ENCODE measurements at places on chromosomes 1 and 21. TPM values are rescaled to one million over a fixed set of nuclear protein-coding genes. Genes with fewer than 3 reads are reported as not detected.
A peak's percentile ranks its signal among the peaks of the same experiment; 100 is the strongest.

- ATAC-seq: peak; percentile 73
These were observed 228.8 kb downstream of the TGFB2 start for GRCh38 chr1:218573925-218574324.

GRCh38 chr1:15948091-15948591, 27.8 kb downstream of the ZBTB17 start:
- ATAC-seq: no peak

DNA sequence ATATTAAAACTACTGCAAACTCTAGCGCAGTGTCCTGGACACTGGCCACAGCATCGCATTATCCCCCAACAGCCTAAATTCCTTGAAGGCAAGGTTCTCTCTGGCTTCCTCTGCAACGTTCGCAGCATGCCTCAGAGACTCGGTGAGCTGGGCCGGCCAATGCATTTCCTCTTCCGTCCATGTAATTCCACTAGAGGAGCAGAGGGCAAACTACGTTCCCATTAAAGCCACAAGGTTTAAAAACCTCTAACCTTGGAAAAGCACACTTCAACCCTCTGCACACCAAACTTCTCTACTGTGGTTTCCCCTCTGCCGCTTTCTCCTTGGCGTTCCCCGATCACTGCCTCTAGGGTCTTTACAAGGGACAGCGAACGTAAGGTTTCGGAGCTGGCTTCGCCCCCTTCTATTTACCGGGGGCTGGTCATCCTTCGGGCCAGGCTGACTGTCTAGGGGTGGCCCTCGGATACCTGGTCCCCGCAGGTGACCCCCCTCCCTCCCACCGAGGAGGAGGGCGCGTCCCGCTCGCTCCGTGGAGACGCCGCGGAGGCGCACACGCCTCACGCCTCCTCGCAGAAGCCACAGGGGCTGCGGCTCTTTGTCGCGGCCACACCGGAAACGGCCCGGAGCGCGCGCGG, 456 bp upstream of the SMYD2 start:
- peak; percentile 61 for ATAC-seq

GRCh38 chr1:66478116-66478515, 55.8 kb upstream of the SGIP1 start:
- no peak for ATAC-seq

DNA sequence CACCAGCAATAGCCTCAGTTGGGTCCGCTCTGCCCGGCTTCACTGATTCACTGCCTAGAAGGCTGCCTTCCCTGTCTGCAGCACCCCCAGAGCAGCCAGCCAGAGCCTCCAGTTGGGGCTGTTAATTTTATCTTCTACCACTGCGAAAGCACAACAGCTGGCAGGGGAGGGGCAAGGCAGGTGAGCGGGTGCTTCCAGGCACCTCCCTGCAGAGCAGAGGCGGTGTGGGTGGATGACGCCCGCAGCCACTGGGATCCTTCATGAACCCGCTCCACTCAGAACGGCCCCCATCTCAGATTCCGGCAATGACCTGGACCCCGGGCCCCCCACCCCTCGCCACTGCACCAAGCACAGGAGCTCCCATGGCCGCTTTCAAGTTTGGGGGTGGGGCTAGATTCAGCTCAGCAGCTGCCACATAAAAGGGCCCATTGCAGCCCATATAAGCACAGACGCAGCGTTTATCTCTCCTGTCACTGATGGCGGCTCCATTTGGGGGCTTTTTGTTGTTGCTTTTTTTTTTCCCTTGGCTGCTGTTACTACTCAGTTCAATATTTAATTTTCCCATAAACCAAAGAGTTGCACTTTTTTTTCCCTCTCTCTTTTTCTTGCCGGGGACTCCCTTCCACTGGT, 128.0 kb upstream of the KLHDC7A start:
- no peak for ATAC-seq

DNA sequence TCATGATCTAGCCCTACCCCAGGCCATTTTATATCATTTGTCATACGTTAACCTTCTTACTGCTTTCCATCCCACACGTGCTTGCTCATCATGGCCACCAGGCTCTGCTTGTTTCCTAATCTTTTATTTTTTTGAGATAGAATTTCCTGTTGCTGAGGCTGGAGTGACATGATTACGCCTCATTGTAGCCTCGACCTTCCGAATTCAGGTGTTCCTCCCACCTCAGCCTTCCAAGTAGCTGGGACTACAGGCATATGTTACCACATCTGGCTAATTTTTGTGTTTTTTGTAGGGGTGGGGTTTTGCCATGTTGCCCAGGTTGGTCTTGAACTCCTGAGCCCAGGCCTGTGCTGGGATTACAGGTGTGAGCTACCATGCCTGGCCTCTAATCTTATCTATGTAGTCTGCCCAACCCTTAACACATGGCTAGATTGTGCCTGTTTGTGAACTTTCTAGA, 3.3 kb downstream of the UAP1 start:
- no peak for ATAC-seq

The PADI4 gene
- not detected for total RNA-seq

GRCh38 chr21:43194303-43195120, 25.7 kb downstream of the CRYAA start:
- ATAC-seq: no peak

The SPATA21 gene
- total RNA-seq: not detected

DNA sequence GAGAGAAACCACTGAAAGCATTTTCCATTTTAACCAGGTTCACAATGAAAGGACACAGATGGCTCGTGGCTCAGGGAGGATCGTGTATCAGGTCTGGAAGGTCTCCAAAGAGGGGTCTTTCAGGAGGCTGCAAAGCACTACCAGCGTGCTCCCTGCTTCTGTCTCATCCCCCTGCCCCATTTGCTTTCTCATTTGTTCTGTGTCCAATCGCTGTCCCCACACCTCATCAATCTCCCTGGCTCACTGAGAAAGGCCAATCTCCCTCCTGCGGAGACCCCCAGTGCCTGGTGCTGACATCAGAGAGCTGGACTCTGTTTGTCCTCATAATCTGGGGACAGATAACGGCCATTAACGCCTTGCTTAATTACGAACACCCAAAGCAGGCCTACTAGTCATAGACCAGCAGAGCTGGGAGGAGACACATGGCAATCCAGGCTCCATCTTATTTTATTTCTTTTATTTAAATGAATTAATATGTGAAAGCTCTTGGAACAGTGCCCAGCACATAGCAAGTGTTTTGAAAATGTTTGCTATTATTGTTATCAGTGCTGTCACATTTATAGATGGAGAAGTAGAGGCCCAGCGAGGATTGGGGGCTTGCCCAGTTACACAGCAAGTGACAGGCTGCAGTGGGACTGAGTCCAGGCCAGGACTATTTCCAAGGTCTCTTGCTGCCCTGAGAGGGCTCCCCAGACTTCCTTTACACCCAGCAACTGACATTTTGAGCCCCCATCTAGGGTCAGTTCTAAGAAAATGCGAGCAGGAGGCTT, 341.0 kb upstream of the USP24 start:
- ATAC-seq: no peak

GRCh38 chr1:89310505-89310904, 37.8 kb upstream of the GBP5 start:
- no peak for ATAC-seq

DNA sequence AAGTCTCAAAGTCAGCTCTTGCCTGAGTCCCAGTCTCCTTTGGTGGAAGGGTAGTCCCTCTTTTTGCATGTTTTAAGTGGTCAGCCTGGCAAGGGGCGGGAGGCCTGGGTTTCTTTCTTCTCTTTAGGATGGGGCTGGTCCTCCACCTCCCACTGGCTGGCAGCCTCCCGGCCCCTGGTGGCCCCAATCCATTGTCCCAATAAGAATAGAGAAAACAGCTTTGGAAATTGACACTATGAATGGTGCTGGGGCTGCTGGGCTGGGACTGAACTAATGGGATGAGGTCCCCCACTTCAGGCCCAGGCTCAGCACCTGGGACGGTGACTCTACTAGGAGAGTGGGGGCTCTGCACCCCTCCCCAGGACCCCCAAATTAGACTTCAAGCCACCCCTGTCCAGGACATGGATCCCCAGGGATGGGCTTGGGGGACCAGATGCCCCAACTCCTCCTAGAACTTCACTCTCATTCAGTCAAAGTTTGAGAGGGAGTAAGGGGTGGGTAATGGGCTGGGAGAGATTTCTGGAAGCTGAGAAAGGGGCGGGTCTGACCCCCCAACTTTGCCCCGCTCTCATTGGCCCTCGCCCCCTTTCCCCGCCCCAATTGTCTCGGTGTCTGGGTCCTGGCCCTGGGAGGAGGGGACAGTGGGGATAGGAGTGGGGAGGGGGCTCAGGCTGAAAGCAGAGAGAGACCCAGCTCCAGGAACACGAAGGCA, 18.2 kb downstream of the SLC27A3 start:
- no peak for ATAC-seq

The KCNA10 gene
- total RNA-seq: not detected

The PGLYRP3 gene
- total RNA-seq: not detected

DNA sequence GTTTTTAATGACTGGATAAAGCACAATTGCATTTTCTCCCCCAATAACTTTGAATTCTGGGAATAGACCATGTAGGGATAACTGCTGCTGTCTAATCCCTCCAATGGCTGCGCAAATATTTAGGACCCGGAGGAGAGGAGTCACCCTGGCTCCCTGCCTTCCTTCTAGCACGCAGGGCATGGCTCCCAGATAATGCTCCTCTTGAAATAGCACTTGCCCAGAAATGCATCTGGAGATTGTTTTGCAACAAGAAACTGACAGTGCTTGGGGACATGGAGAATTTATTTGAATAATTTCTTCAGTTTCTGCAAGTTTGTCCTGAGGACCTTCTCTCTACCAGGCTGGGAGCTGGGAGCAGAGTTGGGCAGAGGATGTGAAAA, 83.5 kb downstream of the MAN1C1 start:
- ATAC-seq: peak; percentile 15

DNA sequence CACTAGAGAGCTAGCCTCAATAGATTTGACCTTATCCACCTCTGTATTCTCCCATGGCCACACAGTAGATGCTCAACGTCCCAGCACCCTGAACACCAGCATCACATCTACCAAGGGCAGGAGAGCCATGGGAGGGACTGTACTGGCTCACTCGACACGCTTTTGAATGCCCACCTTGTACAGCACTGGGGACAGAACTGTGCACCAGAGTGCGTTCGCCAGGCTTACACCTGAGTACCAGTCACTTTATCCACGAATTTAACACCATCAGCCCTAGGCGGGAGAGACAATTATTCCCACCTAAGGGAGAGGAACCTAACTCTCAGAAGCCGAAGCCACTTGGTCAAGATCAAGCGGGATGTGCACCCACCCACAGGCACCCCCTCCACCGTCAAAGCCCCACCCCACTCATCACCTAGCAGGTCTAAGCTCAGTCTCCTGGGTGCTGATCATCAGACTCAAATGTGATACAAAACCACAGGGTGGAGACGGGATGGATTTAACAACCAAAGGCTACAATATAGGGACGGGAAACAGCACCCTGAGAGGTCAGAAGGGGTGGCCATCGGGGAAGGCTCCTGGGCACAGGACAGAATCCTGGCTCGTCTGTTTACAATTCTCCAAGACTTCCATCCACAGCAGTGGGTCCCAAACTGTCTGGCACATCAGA, 110.5 kb downstream of the GLIS1 start:
- ATAC-seq: no peak

DNA sequence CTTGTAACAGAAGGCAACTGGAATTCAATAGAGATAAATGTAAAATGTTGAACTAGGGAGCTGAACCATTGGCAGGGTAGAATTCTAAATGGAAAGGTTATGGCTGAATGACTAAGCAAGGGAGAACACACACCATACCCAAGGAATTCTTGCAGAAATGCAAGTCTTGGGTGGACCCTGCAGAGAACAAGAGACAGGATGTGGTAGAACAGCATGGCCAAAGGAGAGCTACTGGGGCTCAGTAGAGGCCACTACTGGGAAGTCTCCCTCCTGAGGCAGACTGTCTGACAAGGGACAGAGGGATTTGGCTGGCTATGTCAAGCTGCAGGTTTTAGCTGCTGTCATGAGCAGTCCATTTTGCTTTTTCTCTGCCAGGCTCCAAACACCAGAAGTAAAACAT, 180.9 kb downstream of the TNR start:
- no peak for ATAC-seq

DNA sequence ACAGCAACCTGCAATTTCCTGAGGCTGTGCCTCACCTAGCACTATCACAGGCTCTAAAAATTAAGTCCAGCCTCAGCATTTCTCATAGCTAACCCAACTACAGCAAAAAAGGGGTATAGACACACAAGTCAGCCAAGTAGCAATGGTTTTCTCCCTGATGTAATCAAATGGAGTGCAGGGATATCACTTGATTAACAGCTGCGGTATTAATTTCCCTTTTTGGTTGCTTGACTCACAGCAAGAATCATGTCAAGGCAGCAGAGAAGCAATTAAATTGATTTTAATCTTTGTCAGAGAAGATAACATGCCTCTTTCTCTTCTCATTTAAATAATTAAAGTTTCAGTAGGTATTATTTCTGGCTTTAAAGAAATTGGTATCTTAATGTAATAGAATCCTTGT, 278.9 kb downstream of the RWDD3 start:
- no peak for ATAC-seq

- peak; percentile 49 for ATAC-seq
These were observed 57.8 kb downstream of the DYRK1A start for GRCh38 chr21:37424396-37424795.

The ZMYND12 gene
- 2.7 TPM for total RNA-seq

GRCh38 chr1:35605867-35606182, 32.7 kb downstream of the TFAP2E start:
- ATAC-seq: no peak

The DYNLT5 gene
- 69.2 TPM for total RNA-seq

DNA sequence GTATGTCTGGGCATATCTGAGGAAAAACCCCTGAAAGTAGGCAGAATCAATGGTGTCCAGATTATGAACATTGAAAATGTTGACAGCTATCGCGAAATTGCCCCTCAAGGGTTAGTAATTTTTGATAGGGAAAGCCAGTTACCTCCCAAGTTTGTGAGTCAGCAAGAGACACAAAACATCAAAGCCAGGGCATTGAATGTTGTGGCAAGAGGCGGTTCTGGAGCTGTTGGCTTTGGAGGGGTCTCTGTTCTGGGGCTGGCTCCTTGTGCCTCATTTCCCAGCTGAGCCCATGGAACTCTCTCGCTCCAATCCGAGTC, 10.6 kb upstream of the S100A11 start:
- ATAC-seq: no peak

DNA sequence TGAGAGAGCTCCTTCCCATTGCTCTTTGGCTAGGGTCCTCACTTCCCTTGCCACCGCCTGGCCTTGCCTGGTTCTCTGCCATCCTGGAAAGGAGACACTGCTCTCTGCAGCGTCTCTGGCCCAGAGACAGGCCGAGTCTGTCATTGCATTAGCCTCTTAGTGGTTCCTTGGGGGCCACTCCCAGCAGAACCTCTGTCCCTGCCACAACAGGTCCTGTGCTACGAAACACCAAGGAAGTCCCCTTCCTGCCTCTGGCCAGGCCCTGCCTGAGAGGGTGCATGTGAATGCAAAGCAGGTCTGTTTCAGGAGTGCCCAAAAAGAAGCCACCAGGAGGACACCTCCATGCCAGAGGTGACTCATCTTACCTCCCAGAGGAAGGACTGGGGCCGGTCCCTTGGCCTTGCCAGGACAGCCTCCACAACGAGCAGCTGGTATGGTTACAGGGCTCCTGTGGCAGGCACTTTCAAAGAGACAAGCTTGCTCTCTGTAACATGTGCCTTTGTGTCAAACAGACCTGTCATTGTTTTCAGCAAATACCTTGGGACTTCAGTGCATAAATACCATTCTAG, 59.6 kb downstream of the VPS26C start:
- peak; percentile 46 for ATAC-seq
